ENCODE measurements at places on chromosomes 5 and 9. TPM values are rescaled to one million over a fixed set of nuclear protein-coding genes. Genes with fewer than 3 reads are reported as not detected.

GRCh38 chr9:81607593-81608288 is 81.6 kb downstream of the TLE1 start:
- DNase-seq, result no peak

DNA sequence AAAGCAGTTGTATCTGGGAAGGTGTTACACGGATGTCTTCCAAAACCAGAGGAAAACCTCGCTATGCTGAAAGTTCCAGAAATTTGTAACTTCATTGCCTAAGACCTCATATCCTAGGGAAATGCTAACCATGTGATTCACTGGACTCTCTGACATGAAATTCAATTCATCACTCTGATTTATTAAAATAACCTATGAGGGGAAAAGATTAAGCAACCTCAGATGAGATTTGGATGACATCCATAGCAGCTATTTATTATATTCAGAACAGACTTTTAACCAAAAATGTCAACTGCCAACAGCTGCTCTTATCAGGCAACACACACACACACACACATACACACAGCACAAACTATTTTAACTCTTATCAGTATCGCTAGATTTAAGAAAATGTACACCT is 1006.4 kb upstream of the CTNND2 start:
- no peak for DNase-seq

- no peak for DNase-seq
Measured at GRCh38 chr9:84941792-84942191, 272.3 kb downstream of the NTRK2 start.

- no peak for DNase-seq
Measured at GRCh38 chr5:180053061-180053602, 18.4 kb downstream of the RNF130 start.

ITGA2 gene
- 0.69 TPM for total RNA-seq

CDC42SE2 gene
- 11.6 TPM for total RNA-seq

DNA sequence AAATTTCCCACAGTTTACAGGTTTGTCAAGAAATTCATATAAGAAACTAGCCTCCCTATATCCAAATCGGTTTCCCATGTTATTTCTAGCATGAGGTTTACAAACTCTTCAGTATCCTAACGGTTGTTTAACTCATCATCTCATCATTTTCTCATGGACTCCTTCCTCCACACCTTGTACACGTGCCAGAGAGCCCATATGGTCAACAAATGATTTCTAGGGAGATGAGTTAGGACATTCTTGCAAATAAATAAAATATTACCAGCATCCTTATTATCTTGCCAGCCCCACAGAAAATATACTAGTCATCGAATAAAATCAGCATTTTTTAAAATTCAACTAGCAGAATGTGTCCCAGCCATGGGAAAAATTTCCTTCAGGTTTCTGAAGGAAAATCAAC is 285.2 kb downstream of the EBF1 start:
- DNase-seq, result no peak

DNA sequence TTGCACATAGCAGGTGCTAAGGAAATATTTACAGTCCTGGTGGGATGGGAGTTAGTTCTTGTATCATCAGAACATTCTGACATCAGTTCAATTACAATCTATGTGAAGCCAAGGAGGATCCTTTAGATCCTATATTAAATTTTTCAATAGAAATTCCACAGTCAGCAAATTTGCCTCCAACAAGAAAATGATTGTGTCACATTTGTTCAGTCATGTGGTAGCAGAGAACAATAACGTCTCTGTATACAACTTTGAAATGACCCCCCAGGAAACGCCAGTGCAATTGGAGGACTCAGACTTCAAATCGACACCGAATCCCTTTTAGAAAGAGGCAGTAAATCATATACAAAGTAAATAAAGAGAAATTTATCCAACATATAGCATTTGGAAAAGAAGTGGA is 392.1 kb downstream of the DTWD2 start:
- no peak for DNase-seq

DNA sequence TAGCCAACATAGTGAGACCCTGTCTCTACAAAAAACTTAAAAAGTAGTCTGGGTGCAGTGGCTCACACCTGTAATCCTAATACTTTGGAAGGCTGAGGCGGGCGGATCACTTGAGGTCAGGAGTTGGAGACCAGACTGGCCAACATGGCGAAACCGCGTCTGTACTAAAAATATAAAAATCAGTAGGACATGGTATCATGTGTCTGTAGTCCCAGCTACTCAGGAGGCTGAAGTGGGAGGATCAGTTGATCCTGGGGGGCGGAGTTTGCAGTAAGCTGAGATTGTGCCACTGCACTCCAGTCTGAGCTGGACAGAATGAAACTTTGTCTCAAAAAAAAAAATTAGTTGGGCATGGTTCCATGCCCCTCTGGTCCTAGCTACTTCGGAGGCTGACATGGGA is 57.9 kb upstream of the MIER3 start:
- no peak for DNase-seq

TBC1D2 gene
- total RNA-seq, result 2.8 TPM

- DNase-seq, result no peak
Measured at GRCh38 chr9:35385042-35385441, 104.9 kb upstream of the RUSC2 start.

PHF24 gene
- 0.10 TPM for total RNA-seq

- no peak for DNase-seq
Measured at GRCh38 chr5:38189081-38189504, 69.3 kb upstream of the EGFLAM start.

GRCh38 chr5:172284611-172284980 is 1.0 kb upstream of the UBTD2 start:
- DNase-seq, result no peak
